ENCODE measurements at places on chromosomes 7 and 10.

DNA sequence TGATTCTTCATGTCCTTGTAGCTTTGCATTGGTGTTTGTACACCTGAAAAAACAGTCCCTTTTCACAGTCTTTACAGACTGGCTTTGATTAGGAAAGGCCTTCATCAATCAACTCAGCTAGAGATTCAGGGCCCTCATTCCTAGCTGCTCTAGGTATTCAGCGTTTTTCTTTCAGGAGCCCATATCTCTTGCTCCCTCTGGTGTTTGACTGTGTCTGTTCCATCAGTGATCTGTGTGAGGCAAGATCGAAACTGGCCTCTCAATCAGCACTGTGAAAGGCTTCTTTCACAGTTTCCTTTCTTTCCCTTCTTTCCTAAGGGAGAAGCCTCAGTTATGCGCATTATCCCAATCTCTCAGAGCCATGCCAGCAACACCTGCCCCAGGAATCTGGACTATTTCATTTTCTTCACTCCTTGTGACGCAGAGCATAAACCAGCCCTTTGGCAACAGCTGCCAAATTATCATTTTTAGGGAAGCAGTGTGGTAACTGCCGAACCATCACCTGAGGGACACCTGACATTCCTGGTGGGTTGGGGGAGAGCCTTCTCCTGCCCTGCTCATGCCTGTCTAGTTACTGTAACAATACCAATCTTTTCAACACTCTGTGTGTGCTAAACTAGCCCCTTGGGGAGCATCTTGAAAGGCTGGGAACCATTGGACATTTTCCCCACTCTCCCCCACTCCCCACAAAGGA, 75.7 kb upstream of the CCDC71L start:
- peak; percentile 41 for DNase-seq

DNA sequence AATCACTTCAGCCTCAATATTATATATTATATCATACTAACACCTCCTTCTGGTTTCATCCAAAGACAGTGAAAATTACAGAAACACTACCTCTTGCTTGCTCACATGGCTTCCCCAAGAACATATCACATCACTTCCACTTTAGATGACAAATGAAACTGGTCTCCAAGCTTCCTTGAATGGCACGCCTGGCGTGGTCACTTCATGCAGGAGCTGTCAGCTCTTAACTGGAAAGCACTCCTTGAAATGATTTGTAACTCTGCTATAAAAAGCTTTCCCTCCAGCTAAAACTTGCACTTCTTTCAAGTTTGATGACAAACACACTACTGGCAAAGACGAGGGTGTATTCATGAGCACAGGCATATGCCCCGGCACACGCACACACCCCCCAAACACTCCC, 84.1 kb upstream of the INHBA start:
- DNase-seq: no peak

- no peak for DNase-seq
Measured at GRCh38 chr10:127034790-127035189, 129.6 kb downstream of the DOCK1 start.

DNA sequence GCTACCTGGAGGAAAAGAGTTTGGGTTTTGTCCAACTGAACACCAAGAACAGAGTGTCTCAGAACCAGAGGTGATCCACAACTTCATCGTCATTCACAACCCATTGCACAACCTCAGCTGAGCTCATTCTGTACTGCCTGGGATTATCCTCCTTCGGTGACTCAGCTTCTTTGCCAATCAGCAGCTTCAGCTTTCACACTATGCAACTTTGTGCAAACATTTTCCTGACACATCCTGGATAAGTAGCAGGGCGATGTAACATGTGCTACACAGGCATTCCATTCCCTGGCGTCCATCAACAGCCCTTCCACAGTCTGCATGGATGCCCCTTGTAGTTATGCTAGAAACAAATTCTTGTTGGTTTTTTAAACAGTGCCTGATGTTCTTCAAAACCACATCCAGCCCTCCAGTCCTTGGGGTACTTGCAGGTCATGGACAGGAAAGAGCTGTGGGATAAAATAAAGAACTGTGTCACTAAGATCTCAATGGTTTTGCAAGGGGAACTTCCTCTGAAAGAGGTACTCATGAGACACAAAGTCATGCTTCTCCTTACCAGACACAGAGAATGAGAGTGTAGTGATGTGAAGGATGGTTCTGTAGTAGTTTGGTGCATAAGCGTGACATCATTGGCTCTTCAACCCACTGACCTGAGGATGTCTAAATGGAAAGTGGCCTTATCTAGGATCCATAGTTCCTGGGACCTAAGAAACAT, 478.5 kb downstream of the KIF20B start:
- no peak for DNase-seq

DNA sequence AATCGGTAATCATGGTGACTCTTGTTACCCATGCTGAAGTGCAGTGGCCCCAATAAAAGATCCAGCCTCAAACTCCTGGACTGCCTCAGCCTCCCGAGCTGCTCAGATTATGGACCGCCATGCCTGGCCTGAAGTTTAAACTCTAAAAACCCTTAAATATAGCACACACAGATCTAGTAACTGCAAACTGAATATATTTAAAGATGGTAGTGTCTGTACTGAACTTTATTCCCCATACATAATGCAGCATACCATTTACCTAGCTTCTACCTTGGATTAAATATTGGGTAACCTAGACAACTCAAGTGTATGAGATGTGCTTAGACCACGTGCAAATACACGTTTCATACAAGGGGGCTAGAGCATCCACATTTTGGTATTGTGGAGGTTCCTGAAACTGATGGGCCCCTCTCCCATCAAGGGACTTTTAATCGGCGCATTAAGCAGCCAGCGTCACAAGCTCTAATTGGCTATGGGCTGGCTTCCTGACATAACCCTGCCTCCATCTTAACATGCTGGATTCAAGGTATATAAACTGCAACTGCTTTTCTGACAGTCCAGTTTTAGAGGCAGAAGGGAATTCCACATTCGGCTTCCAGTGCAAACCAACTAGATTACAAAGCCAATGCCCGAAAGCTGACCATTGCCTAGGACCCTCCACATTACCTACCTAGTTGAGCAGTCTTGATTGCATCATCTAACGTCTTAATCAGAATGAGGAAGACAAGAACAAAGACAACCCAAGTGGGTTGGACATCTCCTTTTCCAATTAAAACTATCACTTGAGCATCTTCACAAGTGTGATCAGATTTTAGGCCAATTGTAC, 13.0 kb downstream of the HNRNPA2B1 start:
- no peak for DNase-seq

GRCh38 chr7:101635484-101635883, 6.4 kb upstream of the MYL10 start:
- no peak for DNase-seq

- no peak for DNase-seq
Measured at GRCh38 chr7:139626817-139627216, 103.3 kb downstream of the CLEC2L start.

DNA sequence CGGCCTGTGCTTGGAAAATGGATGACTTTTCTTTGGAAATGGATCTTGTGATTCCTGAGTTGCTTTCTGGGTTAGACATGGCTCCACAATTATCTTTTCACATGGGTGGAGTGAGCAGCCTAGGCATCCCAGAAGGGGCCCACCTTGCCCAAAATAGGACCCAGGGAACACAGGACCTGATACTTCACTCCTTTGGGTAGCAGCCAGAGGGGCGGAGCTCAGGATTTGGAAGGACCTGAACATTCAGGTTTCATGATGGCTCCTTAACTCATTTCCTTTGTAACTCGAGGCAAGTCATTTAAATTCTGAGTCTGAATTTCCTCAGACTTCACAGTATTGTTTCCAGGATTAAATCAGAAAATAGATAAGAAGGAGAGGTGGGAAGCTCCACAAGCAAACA, 178.3 kb upstream of the ZMIZ1 start:
- no peak for DNase-seq

DNA sequence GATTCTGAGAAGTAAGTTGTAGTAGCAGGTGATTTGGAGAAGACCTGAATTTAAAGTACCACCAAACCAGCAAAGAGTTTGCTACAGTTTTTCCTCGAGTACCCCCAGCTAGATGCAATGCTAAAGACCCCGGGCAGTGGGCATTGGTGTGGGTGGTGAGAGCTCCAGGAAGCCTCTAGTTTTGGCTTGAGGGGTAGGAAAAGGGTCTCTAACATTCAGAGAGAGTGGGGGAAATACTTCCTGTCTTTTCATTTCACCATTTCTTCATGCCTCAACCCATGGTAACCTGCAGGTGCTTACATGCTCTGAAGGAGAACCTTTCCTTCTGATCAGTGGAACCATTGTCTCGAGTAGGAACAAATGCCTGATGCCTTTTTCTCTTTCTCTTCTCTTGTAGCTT, 352.2 kb downstream of the CALN1 start:
- no peak for DNase-seq

DNA sequence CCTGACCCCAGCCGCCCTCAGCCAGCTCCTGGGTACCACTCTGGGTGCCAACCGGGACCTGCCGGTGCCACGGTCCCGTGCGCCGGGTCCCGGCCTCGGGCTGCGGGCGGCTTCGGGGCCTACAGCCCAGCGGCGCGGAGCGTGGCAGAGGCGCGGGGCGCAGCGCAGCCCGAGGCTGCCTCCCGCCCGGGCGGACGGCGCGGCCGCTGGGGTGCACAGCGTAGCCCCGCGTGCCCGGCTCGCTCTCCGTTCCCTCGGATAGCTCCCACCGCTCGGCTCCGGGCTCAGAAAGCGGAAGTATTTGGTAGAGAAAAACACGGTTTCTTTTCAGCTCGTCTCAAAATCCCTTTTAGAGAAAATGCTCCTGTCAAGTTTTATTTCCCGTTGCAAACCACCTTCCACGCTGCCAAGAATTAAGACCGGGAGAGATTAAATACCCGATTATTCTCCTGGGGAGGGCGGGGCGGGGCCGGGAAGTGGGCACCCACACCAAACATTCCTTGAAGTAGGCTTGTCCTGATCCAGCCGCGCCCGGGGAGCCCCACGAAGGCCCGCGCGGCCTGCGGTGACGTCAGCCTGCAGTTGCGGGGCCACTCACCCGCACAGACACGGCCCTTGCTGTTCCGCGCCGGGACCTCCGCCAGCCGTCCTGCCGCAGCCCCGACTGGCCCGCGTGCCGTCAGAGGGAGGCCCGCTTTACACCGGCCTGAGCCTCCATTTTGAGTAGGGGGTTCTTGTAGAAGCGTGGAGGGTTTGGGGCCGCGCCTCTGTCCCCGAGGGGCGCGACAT, 7.2 kb downstream of the HOXA13 start:
- DNase-seq: peak; percentile 27

GRCh38 chr10:104387130-104387888, 33.7 kb downstream of the CFAP58 start:
- no peak for DNase-seq

DNA sequence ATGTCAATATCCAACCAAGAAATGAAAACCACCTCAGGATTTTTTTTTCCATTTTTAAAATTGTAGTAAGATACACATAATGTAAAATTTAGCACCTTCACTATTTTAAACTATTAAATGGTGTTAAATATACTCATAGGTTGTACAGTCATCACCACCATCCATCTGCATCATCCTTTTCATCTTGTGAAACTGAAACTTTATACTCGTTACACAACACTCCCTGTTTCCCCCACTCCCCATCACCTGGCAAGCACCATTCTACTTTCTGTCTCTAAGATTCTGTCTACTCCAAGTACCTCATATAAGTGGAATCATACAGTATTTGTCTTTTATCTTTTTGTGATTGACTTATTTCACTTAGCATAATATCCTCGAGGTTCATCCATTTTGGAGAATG, 335.2 kb upstream of the NPSR1 start:
- DNase-seq: no peak

- DNase-seq: no peak
Measured at GRCh38 chr7:71377469-71377868, 245.5 kb downstream of the GALNT17 start.

- DNase-seq: peak; percentile 40
Measured at GRCh38 chr7:105224884-105225651, 163.7 kb downstream of the SRPK2 start.

DNA sequence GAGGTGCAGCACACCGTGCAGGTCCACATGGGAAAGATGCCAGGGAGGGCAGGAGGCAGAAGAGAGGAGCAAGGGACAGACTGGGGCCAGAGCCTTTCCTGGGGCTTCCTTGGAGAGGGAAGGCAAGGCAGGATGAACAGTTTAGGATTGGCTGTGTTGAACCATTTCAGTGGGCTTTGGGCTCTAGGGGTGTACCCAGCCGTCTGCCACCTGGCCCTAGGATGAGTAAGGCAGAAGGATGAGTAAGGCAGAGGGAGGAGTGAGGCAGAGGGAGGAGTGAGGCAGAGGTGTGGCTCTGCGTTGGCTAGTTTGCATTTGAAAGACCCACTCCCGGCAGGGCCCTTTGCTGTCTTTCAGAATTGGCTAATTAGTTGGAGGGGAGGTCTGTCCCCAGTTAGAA, 31.5 kb upstream of the PRF1 start:
- DNase-seq: no peak

- DNase-seq: no peak
Measured at GRCh38 chr7:25025218-25025671, 45.3 kb upstream of the OSBPL3 start.

GRCh38 chr7:74134117-74134620, 40.0 kb upstream of the EIF4H start:
- DNase-seq: no peak

GRCh38 chr7:48497521-48497920, 326.3 kb downstream of the ABCA13 start:
- DNase-seq: no peak

DNA sequence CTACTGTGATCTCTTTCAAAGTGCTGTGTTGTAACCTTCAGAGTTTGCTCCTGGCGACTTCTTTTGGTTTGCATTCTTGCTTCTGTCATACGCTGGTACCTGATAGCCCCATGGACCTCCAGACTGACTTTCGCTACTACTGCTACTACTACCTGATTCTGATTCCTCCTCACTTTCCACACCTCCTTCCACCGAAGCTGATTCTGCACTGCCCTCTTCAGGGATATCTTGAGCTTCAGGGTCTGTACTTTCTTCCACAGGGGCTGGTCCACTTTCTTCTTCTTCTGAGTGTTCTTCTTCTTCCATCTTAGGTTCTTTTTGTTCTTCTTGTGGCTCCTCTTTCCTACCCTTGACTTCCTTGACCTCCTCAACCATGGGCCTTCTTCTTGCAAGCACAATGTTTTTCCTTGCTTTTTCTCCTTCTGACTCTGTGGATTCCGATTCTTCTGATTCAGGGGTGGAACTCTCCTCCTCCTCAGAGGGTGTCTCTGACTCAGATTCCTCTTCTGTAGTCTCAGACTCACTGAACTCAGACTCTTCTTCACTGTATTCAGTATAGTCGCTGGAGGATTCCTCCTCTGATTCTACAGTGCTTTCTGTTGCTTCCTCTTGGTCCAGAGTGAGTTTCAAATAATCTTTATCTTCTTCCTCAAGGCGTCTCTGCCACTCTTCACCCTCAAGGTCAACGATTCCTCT, 992.2 kb downstream of the PCDH15 start:
- no peak for DNase-seq

GRCh38 chr7:42189535-42189934, 47.5 kb downstream of the GLI3 start:
- no peak for DNase-seq

GRCh38 chr7:153103202-153103601, 343.6 kb downstream of the ACTR3B start:
- no peak for DNase-seq

- no peak for DNase-seq
Measured at GRCh38 chr10:8352171-8353075, 297.9 kb downstream of the GATA3 start.

- DNase-seq: no peak
Measured at GRCh38 chr7:34143402-34143801, 238.1 kb downstream of the BMPER start.

GRCh38 chr7:759569-759968, 32.5 kb upstream of the PRKAR1B start:
- DNase-seq: no peak
